ENCODE measurements at places on chromosomes 11 and 22.

GRCh38 chr11:130997278-130997677 is 81.0 kb upstream of the SNX19 start:
- DNase-seq: no peak

DNA sequence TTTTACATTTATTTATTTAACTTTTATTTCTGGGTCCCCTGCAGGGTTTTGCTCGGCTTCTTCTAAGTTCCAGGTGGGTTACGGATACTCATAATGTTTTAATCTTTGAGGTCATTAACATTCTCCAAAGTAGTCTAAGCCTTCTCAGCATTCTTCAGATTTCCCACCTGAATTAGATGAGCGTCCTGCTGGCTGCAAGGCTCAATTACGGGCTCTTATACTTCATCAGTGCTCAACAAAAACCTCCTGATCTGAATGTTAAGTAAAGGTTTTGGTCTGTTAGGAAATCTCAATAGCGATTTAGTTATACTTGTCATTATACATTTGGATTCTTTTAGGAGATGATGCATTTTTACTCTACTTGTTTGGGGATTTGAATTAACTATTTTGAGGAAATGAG is 27.3 kb upstream of the NFRKB start:
- no peak for DNase-seq

GRCh38 chr11:23359297-23359696 is 499.0 kb upstream of the CCDC179 start:
- peak; percentile 10 for DNase-seq

GRCh38 chr11:69915501-69916250 is 96.5 kb upstream of the FGF3 start:
- DNase-seq: peak; percentile 55

DNA sequence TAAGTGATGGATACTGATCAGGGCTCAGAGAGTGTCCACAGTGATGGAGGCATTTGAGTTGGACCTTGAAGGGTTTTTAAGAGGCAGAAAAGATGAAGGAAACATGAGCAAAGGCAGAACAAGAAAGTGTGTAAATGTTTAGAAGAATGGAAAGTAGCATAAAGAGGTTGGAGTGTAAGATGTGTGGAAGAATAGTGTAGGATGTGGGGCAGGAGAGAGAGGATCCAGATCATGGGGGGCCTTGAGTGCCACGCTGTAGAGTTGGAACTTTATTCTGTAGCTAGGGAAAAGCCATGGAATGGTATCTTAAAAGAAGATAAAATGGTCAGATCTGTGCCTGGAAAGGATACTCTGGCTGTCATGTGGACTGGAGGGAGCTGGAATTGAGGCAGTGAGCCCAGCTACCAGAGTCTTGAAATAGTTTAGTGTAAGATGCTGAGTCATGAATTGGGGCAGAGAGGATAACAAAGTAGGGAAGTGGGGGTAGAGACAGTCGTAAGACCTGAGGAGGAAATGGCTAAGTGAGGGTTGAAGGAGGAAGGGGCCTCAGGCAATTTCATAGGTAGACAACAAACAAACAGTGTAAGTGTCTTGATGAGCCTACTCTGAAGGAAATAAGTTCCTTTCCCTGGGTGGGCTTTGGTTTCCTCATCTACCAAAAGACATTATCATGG is 6.7 kb downstream of the KCNE3 start:
- DNase-seq: no peak

DNA sequence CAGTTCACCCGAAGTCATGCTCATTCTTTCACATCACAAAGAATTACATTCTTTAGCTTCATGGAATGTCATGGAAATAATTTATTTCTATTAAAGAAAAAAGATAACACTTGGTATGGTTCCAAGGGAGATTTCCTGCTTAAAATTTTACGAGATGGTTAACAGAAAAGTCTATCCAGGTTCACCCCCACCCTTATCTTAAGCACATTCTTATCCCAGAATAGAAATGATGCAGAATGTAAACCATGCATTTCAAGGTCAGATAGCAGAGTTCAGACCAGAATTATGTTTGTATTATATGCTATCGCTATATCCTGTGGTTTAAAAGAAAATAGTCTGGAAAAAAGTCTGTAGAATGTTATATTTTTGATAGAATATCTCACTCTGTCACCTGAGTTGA is 58.7 kb downstream of the GAS2 start:
- DNase-seq: no peak

- no peak for DNase-seq
Measured at GRCh38 chr11:27635567-27636037, 64.7 kb downstream of the BDNF start.

- DNase-seq: no peak
Measured at GRCh38 chr11:87832211-87832610, 343.0 kb downstream of the RAB38 start.

GRCh38 chr11:61974766-61975631 is 7.6 kb upstream of the FTH1 start:
- no peak for DNase-seq

Data from DND-41 (cell line).